Cerebellum (tissue), 4 donors: ENCODE measurements at places on chromosomes 1 and 21. TPM values are rescaled to one million over a fixed set of nuclear protein-coding genes. Genes with fewer than 3 reads are reported as not detected.

DNA sequence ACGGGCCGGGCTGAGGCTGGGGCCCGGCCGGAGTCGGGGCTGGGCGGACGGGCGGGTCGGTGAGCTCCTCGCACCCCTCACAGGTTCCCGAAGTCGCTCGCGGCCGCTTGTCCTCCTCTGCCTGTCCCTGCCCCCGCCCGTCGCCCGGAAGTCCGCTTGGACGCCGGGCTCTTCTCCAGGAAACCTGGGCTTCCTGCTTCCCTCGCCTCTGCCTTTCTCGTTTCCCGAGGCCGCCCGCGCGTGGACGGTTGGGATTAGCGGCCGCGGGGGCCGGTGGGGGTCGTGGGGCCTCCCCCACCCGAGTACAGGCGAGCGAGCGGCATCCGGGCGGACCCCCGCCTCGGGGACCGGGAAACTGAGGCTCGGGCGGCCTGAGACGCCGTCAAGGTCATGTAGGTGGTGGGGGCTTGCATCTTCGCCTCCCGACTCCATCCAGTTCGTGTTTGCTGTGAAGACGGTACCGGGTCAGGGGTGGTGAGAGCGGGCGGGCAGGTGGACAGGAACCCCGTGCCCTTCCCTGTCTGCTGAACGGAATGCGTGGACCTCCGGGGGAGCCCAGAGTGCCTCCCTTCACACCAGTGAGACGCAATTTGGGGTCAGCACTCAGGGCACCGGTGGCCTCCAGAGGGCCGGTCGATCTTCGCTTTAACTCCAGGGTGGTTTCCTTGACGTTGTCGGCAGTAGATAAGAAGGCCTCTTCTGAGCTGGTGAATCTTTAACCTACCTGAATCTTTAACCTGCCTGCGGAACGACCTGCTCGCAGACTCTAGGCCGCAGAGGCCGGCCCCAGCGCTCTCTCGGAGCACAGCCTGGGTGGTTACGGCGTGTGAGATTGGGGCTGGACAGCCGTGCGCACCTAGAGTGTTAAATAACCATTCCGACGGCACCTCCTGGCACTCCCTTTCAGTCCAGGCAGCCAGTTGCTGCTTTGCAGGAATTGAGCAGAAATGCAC lies 686 bp downstream of the ARF1 start:
- peak; percentile 64 for DNase-seq

DNA sequence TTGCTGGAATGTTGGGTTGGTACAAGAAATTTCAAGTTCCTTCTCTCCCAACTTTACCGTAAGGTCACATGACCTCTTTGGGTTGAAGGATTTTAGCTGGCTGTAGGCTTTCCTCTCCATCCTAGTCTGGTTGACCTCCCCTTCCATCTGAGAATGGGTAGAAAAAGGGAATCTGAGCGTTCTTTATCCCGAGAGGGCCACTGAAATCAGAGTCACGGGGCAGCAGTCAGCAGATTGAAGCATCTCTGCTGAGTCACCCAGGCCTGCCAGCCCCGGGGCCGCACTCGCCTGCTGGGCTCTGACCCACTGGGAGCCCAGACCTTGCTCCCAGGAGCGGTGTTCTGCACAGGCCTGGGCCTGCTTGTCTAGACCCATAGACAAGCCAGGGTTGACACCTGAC lies 31.0 kb downstream of the TMCC2 start:
- DNase-seq = no peak

GRCh38 chr1:106022312-106022902 lies 1034.1 kb upstream of the PRMT6 start:
- peak; percentile 4 for DNase-seq

DNA sequence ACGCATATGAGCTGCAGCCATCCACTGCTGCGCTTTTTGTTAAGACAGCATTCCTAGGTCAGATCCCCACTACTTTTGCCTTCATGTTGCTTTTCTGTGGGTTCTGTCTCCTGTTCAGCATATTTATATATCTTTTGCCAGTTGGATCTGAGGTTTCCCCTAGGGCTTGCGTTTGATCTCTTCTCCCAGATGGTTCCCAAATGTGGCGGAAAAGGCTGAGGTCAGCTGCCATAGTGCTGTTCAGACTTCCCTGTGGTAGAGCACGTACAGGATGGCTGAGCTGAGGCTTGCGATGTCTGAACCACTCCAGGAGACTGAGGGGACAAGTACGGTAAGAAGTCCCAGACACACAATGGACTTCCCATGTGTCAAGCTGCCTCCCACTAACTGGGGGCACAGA lies 39.8 kb downstream of the COL6A1 start:
- no peak for DNase-seq

DNA sequence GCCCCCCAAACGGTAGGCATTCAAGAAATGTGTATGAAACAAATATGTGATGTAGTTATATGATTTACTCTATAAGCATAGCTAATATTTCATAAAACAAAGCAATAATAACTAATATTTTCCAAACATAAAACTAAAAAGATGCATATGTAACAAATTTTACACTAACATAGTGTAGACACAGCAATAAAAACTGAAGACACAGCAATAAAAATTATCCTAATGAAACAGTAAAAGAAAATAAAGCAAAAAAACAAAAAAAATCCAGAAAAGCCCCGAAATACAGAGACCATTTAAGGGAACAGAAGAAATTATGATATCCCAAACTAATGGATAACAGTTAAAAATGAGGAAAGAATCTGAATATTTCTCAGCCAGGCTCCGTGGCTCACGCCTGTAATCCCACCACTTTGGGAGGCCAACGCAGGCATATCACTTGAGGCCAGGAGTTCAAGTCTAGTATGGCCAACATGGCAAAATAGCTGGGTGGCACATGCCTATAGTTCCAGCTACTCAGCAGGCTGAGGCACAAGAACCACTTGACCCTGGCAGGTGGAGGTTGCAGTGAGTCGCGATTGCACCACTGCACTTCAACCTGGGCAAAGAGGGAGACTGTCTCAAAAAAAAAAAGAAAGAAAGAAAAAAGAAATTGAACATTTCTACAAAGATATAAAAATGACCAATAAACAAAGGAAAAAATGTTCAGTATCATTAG lies 38.2 kb upstream of the PSMG1 start:
- DNase-seq = no peak

GRCh38 chr1:27614625-27615344 lies 10.8 kb upstream of the AHDC1 start:
- no peak for DNase-seq

DNA sequence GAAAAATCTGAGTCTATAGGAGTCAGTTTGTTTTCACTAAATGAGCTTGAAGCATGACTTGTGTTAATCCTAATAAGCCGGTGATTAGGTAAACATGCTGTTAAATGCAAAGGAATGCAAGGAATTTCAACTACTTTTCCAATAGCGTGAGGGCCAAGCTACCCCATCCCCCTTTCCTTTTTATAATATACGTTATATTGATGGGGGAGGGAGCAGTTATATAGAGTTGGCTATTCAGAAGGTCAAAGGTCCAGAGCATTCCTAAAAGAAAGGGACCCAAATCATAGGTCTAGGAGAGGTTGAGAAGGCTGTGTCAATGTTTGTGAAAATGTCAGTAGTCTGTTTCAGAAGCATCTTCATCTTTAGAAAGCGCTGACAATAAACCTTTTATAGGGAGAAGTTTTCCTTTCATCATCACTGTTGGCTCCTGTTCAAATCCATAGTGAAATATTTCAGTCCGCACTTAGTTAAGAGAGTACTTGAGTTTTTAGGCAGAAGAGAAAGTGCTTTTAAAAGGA lies 3.8 kb downstream of the CCN1 start:
- no peak for DNase-seq

- no peak for DNase-seq
Observed at GRCh38 chr21:40129809-40130208, 262.6 kb downstream of the PCP4 start.

- DNase-seq = no peak
Observed at GRCh38 chr1:246417152-246417812, 89.8 kb downstream of the SMYD3 start.

Gene GNAT2
- not detected for total RNA-seq

Gene SPRR3
- not detected for total RNA-seq

Gene SDCCAG8
- total RNA-seq = 34.9 TPM

Gene CASQ1
- total RNA-seq = 1.3 TPM

Gene SLC30A2
- not detected for total RNA-seq

Gene SYT6
- 13.0 TPM for total RNA-seq

Gene PLA2G2D
- not detected for total RNA-seq

Gene ADGRL2
- 416 TPM for total RNA-seq

Gene OR2T6
- 0.09 TPM for total RNA-seq

Gene SH3BGR
- total RNA-seq = 1.8 TPM

Gene JUN
- 51.2 TPM for total RNA-seq
